ENCODE measurements at places on chromosomes 5 and 9.

GRCh38 chr5:125592856-125593255 is 830.4 kb upstream of the GRAMD2B start:
- DNase-seq: no peak

GRCh38 chr5:105898183-105898582 is 1772.6 kb downstream of the EFNA5 start:
- DNase-seq: no peak

GRCh38 chr9:72326641-72327040 is 38.4 kb downstream of the ZFAND5 start:
- DNase-seq: no peak

DNA sequence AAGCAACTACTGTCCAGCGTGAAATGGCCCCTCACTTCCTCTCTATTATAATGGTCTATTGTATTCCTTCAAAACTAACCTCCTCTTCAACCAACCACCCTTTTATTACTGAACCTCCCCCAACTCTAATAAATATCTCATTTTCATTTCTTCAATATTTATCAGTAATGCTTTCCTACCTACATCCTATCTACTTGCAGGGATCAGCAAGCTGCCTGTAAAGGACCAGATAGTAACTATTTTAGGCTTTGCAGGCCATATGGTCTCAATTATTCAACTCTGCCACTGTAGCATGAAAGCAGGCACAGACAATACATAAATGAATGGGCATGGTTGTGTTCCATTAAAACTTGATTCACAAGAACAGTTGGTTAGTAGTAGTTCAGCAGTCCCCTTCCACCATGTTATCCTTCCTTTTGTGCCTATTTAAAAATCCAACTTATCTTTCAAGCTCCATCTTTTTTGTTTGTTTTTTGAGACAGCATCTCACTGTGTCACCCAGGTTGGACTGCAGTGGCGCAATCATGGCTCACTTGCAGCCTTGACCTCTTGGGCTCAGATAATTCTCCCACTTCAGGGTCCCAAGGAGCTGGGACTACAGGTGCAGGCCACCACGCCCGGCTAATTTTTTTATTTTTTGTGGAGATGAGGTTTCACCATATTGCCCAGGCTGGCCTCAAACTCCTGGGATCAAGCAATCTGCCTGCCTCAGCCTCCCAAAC is 45.8 kb downstream of the PCDHGC5 start:
- no peak for DNase-seq
